Activated CD8-positive, alpha-beta memory T cell treated with anti-CD3 and anti-CD28 coated beads, Interleukin-2, amount 50 U/mL, for 4 hours (primary cell): ENCODE measurements at places on chromosomes 11 and 22.

- no peak for DNase-seq
Measured at GRCh38 chr22:22161924-22162851, 82.4 kb upstream of the VPREB1 start.

DNA sequence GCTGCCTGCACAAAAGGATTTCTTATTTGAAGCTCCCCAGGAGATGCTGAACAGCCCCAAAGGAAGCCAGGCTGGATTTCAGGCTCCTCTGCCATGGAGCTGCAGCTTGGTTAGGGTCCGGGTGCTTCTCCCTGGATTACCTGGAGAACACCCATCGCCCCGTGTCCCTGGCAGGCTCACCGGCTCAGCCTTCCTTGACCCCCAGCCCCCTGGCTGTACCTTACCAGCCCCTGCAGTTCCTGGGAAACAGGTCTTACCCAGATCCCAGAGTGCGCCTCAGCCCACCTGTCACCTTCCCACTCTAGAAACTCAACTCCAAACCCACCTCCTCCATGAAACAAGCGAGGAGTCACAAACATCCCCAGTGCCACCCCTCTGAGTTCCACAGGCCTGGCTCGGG, 45.3 kb upstream of the CD5 start:
- DNase-seq = no peak

DNA sequence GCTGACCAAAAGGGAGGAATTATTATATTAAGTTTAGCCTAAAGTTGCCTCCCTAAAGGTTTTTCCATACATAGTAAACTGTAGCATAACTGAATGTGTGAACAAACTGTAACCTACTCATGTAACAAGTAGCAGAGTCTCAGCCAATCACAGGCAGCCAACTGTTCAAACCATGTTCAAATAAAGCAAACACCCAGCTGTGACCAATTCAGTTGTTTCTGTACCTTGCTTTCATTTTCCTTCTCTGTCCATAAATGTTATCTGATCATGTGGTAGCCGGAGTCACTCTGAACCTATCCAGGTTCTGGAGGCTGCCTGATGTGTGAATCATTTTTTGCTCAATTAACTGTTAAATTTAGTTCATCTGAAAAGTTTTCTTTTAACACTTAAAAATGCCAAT, 373.5 kb downstream of the GUCY1A2 start:
- no peak for DNase-seq

DNA sequence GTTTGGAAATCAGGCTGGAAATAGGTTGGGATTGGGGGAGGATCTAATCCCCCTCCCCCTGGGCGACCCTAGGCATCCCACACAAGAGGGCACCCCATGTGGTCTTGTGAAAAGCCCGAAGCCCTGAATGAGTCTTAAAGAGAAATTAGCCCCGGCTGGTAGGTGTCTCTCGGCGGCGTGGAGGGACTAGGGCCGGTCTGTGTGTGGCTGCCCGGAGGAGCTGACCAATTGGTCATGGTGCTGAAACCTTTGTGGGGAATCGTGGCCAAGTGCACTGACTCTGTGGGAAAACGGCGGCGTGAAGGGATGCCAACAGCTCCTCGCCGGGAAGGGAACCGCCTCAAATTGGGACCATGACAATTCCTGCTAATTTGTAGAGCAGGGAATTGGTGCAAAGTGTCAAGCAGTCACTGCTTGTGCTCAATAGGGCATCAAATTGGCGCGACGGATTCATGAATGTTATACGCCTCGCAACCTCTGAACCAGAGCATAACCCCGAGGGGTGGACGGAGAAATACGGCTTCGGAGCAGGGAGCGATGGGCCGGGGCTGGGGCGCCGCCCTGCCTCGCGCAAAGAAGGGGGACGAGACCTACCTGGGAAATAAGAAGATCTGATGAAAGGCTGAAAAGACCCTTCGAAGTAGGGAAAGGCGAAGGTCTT, 1.5 kb downstream of the DBX1 start:
- DNase-seq = no peak

DNA sequence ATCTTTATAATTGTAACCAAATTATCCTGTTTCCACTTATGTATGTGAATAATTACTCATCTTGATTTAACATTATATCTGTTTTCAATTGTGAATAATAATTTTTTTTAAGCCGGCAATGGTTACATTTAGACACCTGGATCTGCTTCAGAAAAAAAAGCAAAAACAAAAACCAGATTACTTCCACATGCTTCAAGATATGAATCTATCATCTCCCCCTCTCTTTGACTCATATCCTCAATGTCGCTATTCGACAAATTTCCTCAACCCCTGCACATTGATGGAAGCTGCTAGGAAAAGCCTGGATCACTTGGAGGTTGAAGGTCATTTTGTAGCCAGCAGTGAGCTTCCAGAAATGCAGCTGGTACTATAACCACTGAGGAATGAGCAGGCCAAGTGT, 42.7 kb downstream of the SLC1A2 start:
- no peak for DNase-seq

DNA sequence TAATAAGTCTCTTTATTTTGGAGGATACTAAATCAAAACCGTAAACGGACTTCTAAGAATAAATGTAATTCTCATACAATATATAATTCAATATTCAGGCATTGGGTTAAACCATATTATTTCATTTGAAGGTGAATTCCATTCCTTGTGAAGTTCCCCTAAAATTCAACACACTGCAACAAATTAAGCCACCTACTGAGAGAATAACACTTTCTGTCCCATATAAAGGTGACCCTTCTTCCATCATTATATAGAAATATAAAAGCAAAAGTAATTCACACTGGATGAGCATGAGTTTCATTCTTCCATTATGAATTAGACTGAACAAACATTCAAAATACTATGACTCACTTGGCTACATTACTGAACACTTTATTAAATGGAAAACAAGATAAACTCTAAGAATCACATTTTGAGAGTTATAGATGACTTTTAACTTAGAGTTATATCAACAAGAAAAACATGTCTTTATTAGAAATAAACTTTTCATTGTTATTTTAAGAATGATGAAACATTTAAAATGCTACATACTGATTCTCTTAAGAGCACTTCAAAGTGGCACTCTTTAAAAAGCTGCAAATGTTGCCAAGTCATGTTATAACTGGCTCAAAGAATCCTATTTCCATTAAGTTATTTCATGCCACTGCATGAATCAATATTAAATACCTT, 2.8 kb downstream of the SESN3 start:
- no peak for DNase-seq

DNA sequence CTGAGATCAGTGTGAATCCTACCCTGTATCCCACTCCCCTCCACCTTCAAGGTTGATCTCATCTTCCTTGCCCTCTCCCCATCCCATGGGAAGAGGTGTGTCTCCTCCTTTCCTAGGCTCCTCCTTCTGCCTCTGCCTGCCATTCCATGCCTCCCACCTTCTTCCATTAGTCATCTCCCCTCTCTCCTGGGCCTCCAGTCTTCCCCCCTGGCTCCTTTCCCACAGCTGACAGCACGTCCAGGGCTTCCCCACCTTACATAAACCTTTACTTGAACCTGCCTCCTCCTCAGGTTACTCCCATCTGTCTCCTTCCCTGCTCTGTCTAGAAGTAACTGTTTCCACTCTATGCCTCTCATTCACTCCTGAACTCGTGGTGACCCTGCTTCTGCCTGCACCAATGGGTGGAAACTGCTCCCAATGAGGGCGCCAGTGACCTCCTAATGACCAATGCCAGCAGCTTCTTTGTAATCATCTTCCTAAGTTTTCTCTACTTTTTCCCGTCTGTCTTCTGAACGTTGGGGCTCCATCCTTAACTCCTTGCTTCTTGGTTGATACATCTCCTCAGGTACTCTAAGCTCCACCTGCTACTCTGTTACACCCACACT, 266.9 kb upstream of the NARS2 start:
- DNase-seq = no peak

DNA sequence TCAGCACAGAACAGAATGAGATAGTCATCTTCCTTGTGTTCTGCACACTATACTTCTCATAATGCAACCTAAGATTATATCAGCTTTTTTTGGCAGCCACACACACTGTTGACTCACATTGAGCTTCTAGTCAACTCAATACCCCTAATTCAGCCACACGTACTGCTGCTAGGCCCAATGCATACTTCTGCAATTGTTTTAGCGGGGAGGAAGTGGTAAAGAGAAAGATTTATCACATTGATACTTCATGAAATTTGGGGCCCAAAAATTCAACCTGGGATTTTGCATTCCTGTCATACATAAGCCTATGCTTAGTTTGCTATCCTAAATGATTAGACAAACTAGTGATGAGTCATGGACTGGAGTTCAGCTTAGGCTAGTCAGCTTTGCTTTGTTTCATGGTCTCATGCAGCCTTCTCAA, 8.6 kb upstream of the UPB1 start:
- DNase-seq = no peak

GRCh38 chr11:129959687-129960086, 42.9 kb downstream of the PRDM10 start:
- no peak for DNase-seq

DNA sequence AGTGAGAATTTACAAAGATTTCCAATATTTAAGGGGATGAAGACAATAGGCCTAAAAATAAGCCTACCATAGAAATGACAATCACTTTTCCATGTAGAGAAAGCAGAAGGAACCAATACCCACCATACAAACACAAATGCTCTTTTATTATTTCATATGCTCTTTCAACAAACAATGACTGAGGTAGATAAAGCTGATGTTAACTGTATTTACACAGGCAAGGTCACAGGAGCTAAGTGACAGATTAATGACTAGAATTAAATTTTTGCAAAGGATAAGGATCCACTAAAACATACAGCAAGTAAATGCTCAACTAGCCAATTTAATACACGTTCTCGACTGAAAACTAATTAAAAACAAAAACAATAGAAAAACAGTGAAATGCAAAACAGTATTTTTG, 34.2 kb downstream of the PICALM start:
- DNase-seq = no peak

GRCh38 chr11:114924042-114924441, 245.7 kb downstream of the NXPE2 start:
- no peak for DNase-seq

DNA sequence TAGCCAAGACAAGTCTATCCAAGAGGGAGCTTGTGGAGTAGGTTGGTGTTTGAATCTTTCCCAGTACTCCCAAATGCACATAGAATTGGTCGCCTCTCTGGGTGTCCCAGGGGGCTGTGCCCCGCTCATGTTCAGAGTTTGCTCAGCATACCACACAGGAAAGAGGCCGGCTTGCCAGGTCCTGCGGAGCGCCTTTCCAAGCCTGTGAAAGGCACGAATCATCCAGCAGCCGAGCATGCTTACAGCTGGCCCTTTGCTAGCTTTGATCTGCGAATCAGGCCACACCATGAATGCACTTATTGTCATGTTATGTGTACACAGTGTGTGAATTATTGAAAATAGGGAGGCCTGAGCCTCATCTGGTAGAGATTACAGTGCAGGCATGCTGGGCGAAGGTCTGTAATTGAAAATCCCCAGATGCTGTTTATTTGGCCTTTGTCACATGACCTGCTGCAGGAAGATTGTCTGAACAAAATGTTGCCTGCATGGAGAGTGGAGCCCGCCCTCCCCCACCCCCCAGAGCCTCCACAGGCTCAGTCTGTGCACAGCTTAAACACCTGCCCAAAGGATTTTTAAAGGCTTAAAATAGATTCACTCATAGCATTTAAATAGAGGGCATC, 163.3 kb upstream of the RASSF10 start:
- DNase-seq = no peak

GRCh38 chr11:111426617-111427016, 47.5 kb upstream of the POU2AF1 start:
- no peak for DNase-seq

- DNase-seq = no peak
Measured at GRCh38 chr11:16278979-16279378, 77.4 kb downstream of the SOX6 start.

DNA sequence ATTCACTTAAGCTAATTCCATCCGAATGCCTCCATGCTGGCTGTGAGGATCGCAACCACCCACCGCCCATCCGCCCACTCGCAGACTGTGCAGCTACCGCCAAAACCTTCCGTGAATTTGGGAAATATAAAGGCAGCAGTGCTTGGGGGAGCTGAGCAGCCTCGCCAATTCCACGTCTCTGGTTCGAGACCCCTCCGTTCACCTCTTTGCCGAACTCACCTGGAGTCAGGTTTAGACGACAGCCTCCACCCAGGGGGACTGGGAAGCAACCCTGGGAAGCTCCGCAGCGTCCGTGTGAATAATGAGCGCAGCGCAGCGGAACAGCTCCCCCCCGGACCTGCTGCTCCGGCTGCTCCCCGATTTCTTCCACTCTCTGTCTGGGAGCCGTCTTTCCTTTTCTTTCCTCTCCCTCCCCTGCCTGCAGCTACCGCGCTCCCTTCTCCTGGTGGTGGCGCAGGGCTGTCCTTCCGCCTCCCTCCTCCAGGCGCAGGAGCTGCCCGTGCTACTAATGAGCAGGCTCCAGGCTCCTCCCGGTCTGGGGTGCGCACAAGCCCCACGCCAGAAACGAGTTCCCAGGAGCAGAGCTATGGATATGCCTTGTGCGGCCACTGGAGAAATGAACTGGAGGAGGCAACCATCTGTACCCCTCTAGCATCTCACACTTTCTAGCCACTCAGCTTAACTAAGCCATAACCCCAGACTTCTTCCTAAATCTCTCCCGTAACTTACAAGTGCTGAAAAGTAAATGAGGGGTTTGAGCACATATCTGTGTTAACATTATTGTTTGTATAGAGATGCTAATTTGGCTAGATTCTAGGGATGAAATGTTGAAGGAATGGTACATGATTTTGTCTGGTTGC, 107.3 kb downstream of the XKR3 start:
- no peak for DNase-seq

DNA sequence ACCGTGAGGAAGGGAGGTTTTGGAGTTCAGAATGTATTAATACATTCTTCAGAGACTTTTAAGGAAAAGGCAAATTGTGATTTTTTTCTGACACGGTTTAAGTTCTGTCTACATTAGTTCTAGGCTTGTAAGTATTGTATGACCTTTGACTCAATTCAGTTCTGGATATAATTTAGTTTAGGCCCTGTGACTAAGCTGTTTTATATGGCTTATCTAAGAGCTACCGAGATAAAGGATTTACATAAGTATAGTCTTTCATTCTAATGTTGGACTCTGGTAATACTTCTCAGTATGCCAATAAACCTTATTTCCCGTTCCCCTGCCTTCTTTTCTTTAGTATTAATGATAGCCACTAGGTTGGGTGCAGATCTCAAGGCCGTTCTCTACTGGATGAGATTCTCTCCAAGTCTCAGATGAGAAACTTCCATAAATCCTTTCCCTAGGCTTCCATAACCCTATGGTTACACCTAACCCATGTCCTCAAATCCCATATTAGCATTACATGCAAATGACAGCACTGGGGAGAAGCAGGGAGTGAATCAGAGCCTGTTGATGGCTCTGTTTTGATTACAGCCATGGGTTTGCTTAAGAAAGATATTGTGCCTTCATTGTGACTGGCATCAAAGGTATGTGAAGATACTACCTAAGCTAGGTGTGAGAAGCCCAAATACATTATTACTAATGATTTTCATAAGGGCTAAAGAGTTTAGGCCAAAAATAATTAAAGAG, 38.7 kb downstream of the BARX2 start:
- DNase-seq = no peak

GRCh38 chr11:95140397-95141033, 50.9 kb downstream of the ENDOD1 start:
- DNase-seq = no peak

DNA sequence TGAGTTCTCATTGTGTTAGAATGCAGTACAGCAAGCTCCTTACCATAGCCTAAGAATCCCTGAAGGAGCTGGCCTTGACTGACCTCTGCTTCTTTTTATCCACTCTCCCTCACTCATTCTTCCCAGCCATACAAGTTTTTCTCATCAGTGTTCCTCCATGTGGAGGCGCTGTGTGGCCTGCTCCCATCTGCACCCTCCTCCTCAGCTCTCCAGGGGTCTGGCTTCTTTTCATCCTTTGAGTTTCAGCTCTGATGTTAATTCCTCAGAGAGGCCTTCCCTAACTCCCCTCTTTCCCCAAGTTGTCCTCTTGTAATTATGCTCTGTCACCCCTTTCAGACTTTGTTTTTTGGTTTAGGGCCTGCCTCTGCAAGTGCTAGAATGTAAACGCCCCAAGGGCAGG, 144.8 kb downstream of the WNT7B start:
- no peak for DNase-seq
